ENCODE measurements at places on chromosomes 16 and 17. TPM values are rescaled to one million over a fixed set of nuclear protein-coding genes. Genes with fewer than 3 reads are reported as not detected.

The SERPINF2 gene
- 6.6 TPM for total RNA-seq

The MEAK7 gene
- 54.3 TPM for total RNA-seq

DNA sequence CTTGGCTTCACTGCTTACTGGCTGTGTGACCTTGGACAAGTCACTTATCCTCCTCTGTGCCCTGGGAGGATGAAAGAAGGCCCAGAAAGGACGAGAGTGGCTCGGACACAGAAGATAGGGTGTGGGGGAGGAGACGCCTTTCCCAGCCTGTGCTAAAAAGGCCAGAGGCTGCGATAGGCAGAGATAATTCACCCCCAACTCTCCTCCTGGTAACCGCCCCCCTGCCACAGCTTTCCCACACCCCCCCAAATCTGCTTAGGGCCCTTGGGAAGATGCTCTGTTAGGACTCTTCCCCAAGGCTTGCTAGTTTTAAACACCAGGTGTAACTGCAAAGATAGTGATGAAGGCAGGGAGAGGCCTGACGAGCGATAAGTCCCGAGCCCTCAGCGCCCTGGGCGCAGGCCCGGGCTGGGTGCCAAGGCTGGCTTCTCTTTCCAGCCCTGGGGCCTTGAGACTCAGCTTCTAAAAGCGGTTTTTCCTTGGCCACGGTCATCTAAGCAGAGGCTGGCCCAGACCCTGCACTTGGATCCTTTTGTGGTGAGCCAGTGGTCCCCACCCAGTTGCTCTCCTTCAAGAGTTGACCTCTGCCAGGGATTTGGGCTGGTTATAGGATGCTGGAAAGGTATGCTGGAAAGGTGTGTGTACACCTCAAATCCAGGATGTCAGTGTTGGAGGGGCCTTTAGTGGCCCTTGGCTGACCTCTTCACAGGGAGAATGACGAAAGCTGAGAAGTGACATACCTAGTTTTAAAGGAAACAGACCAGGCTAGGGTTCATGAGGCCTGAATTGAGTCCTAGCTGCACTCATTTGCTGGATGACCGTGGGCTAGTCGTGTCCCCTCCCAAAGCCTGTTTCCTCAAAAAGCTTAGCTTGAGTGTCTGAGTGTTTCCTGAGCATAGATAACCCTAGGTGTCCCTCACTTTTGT is 3.4 kb upstream of the PPP1R9B start:
- H3K27ac ChIP-seq = peak overlapping the region; percentile 95
- H3K4me3 ChIP-seq = no peak overlapping the region
- DNase-seq = no peak
- H3K36me3 ChIP-seq = no peaks in the 10 kb centered on the region

DNA sequence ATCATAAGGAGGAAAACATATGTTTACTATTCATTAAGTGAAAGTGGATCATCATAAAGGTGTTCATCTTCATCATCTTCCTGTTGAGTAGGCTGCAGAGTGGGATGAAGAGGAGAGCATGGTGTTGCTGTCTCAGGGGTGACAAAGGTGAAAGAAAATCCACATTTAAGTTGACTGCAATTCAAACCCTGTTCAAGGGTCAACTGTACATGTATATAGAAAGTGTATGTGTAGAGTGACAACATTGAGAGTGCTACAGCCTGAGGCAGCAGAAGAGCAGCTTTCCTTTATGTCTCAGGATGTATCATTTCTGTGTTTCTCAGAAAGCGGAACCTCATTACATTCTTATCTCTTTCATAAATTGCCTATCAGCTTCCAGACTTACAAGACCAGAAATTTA is 17.2 kb downstream of the ORC6 start:
- H3K4me1 ChIP-seq = no peaks in the 10 kb centered on the region
- no peaks in the 10 kb centered on the region for H3K36me3 ChIP-seq
- H3K27ac ChIP-seq = no peak overlapping the region
- DNase-seq = no peak
- no peak overlapping the region for H3K4me3 ChIP-seq
- no peaks in the 10 kb centered on the region for H3K27me3 ChIP-seq

- DNase-seq = no peak
- no peak overlapping the region for H3K27ac ChIP-seq
- H3K36me3 ChIP-seq = no peaks in the 10 kb centered on the region
- H3K4me3 ChIP-seq = no peak overlapping the region
- no peaks in the 10 kb centered on the region for H3K27me3 ChIP-seq
Observed at GRCh38 chr17:17605083-17605728, 13.7 kb upstream of the PEMT start.

GRCh38 chr16:57800200-57801097 is 1.8 kb downstream of the KIFC3 start:
- peak; percentile 47 for DNase-seq
- H3K27ac ChIP-seq = peak overlapping the region; percentile 16

GRCh38 chr16:75746359-75746758 is 20.1 kb upstream of the CPHXL start:
- peaks cover 4% of the 10 kb centered on the region for H3K4me1 ChIP-seq
- no peak overlapping the region for H3K27ac ChIP-seq
- H3K36me3 ChIP-seq = no peaks in the 10 kb centered on the region
- no peak for DNase-seq
- no peak overlapping the region for H3K4me3 ChIP-seq

- no peaks in the 10 kb centered on the region for H3K27me3 ChIP-seq
- peaks cover 84% of the 10 kb centered on the region for H3K4me1 ChIP-seq
- H3K27ac ChIP-seq = peak overlapping the region; percentile 84
- H3K4me3 ChIP-seq = no peak overlapping the region
Observed at GRCh38 chr17:17826342-17826713, 10.5 kb downstream of the SREBF1 start.

DNA sequence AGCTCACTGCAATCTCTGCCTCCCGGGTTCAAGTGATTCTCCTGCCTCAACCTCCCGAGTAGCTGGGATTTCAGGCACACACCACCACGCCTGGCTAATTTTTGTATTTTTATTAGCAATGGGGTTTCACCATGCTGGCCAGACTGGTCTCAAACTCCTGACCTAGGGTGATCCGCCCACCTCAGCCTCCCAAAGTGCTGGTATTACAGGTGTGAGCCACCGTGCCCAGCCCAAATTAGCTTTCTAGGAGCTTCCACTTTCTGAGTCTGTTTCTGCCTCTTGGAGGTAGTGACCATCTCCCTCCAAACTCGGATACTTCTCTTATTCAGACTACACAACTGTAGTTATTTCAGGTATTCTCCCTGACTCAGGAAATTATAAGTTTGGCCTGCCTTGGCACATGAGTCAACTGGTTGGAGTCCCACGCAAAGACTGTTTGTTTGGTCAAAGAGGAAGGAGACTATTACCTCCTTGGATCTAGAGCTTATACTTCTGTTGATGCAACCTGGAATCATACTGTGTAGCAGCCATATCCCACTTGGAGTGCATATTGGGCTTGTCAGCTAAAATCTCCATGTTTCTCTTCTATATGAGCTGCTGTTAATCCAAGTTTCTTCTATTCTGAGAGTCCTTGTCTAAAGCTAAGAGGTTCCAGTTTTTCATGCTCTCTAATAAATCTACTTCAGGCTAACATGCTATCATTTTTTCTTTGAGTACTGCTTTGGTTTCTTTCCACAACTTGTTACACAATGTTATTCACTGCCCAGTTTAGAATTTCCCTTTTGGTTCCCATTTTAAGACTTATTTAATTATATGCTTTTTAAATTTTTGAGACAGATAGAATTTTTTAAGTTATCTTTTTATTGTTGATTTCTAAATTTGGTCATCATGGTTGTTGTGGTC is 7.5 kb downstream of the IL4R start:
- H3K27ac ChIP-seq = no peak overlapping the region
- H3K4me1 ChIP-seq = peaks cover 10% of the 10 kb centered on the region
- DNase-seq = peak; percentile 43
- H3K36me3 ChIP-seq = no peaks in the 10 kb centered on the region
- H3K27me3 ChIP-seq = no peaks in the 10 kb centered on the region

DNA sequence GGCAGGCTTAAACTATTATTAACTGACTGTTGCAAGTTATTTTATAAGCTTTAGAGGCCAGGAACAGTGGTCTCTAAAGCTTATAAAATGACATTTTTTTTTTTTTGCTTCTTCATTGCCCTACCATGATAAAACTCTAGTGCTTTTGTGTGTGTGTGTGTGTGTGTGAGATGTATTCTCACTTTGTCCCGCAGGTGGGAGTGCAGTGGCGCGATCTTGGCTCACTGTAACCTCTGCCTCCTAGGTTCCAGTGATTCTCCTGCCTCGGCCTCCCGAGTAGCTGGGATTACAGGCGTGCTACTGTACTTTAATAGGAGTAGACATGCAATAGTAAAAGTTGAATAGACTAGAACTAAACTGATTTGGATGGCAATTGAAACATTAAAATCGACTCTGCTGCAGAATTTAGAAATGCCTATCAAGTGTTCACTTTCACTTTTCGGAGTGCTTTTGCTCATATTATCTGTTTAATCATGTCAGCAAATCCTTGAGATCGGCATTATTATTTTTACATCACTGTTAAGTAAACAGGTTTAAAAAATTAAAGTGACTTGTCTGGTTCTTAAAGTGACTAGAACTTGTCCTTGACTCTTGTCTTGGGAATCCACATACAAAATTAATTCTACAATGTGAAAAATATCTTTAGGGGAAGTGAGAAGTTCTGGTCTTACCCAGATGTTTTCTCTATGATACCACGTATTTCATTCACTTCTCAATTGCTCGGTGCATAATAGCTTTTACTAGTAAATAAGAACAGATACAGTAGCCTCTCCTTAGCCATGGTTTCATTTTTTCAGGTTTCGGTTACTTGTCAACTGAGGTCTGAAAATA is 8.4 kb upstream of the PCTP start:
- no peak overlapping the region for H3K4me3 ChIP-seq
- no peaks in the 10 kb centered on the region for H3K27me3 ChIP-seq
- H3K27ac ChIP-seq = no peak overlapping the region
- H3K36me3 ChIP-seq = no peaks in the 10 kb centered on the region

- no peaks in the 10 kb centered on the region for H3K4me1 ChIP-seq
- no peaks in the 10 kb centered on the region for H3K27me3 ChIP-seq
- no peak overlapping the region for H3K27ac ChIP-seq
- H3K36me3 ChIP-seq = no peaks in the 10 kb centered on the region
- H3K4me3 ChIP-seq = no peak overlapping the region
Observed at GRCh38 chr17:17527534-17527933, 31.3 kb upstream of the RASD1 start.

- no peaks in the 10 kb centered on the region for H3K27me3 ChIP-seq
- H3K36me3 ChIP-seq = no peaks in the 10 kb centered on the region
- peak overlapping the region; percentile 31 for H3K27ac ChIP-seq
- H3K4me1 ChIP-seq = peaks cover 18% of the 10 kb centered on the region
- DNase-seq = no peak
Observed at GRCh38 chr16:4320571-4321137, 4.8 kb downstream of the GLIS2 start.

- H3K36me3 ChIP-seq = no peaks in the 10 kb centered on the region
- H3K27me3 ChIP-seq = no peaks in the 10 kb centered on the region
- H3K4me1 ChIP-seq = no peaks in the 10 kb centered on the region
- no peak overlapping the region for H3K4me3 ChIP-seq
- H3K27ac ChIP-seq = no peak overlapping the region
- peak; percentile 69 for DNase-seq
Observed at GRCh38 chr17:10754109-10754508, 24.3 kb upstream of the TMEM220 start.

DNA sequence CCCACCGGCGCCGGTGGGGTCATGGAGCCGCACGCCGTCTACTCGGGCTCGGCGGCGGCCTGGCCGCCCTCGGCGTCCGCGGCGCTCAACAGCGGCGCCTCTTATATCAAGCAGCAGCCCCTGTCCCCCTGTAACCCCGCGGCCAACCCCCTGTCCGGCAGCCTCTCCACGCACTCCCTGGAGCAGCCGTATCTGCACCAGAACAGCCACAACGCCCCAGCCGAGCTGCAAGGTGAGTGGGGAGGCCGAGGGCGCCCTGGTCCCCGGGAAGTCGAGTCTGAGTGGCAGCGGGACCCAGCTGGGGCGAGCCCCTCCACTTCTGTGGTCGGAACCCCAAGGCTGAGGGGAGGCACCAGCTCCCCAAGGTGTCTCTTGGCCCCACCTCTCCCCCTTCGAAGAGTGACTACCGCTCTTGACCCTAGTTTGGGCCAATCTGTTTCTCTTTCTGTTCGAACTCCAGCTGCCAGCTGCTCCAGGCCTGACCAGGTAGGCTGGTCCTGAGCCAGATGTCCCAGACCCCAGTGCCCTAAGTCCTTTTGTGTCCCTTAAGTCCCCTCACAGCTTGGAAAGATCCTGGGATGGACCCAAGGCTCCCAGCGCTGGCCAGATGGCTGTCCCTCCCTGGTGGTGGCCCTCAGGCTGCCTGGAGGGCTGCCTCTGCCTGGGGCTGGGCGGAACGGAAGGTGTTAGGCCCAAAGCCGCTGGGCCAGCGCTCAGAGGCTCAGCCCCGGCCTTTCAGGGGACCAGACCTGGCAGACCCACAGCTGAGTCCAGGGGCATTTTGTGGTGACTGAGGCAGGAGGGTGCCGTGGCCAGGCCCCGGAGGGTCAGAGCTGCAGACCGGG is 1.2 kb downstream of the FOXF1 start:
- peak overlapping the region; percentile 63 for H3K4me3 ChIP-seq
- no peak for DNase-seq
- peaks cover 5% of the 10 kb centered on the region for H3K27me3 ChIP-seq
- peaks cover 18% of the 10 kb centered on the region for H3K4me1 ChIP-seq
- H3K27ac ChIP-seq = peak overlapping the region; percentile 99

DNA sequence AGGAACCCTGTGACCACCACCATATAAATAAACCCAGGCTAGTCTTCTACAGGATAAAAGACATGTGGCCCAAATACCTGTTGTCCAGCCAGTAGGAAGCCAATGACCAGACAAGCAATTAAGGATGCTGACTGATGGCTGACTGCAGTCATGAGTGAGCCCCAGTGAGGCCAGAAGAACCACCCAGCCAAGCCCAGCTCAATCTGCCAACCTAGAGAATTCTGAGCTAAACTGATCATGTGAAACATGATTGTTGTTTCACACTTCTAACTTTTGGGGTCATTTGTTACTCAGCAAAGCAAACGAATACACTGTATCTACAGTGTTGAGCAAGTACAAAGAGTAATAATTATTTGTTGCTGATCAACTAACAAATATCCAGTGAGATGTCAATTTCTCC is 86.4 kb downstream of the DNAH3 start:
- H3K36me3 ChIP-seq = no peaks in the 10 kb centered on the region
- H3K27ac ChIP-seq = no peak overlapping the region
- no peaks in the 10 kb centered on the region for H3K27me3 ChIP-seq
- H3K4me3 ChIP-seq = no peak overlapping the region
- H3K4me1 ChIP-seq = no peaks in the 10 kb centered on the region

DNA sequence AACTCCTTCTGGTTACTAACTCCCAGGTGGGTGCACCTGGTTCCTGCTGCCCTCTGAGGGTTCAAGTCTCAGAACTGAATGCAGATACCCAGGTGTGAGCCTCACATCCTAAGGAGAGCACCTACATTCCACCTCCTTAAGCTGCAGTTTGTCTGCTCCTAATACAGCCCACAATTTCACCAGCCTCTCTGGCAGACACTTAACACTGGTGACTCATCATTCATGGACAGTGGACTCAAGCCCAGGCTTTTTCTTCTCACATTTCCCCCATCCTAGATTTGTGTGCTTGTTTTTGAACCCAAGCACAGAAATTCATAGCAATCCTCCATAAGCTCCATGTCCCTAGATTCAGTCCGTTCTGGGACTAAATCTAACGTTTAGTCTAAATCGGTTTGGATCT is 7.0 kb upstream of the MAF start:
- H3K27ac ChIP-seq = no peak overlapping the region
- H3K4me3 ChIP-seq = no peak overlapping the region
- H3K36me3 ChIP-seq = no peaks in the 10 kb centered on the region
- H3K4me1 ChIP-seq = no peaks in the 10 kb centered on the region
- no peaks in the 10 kb centered on the region for H3K27me3 ChIP-seq
